Activated CD8-positive, alpha-beta memory T cell treated with anti-CD3 and anti-CD28 coated beads for 1 hour (primary cell): ENCODE measurements at places on chromosomes 3 and 15.

- no peak for DNase-seq
Observed at GRCh38 chr15:43799945-43800285, at the start of gene SERINC4. Gene SERINC4, minus strand, starts transcription at chr15:43800220. Its CDS starts 234 bp downstream, at chr15:43799986.

DNA sequence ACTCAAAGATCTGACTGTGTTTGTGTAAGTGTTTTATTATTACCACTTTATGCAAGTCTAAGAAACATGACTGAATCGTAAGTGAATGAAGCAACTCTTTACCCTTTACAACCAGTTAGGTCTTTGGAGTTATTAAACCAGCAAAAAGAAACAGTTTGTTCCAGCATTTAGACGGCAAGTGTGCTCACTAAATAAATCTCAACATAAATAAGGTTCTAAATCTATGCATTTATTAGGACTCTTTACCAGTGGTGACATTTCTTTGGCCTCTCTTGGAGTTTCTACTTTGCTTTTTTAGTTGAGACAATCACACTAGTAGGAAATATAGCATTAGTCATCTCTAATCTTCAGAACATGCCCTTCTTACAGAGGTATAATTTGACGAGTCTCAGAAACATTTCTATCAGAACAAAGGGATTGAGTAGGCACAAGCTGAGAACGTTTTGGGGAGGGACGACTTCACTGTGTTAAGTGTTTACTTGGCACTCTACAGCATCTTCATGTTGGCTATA is 739.9 kb upstream of the NR2F2 start:
- DNase-seq, result no peak

DNA sequence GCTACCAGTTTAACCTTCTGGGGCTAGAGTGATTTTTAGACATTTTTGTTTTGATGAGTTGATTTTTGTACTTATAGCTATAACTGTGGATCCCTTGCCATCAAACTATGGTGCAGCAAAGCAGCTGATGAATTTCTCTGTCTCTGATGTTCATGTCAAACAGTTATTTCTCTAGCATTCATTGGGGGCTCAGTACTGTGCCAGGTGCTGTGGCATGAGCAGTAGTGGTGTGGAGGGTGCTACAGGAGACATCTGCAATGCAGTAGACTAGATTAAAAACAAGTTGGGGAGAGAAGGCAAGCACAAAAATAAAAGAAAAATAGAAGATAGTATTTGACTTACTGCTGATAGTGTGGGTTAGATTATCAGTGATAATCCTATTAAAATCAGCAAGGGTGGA is 95.3 kb downstream of the AKAP13 start:
- no peak for DNase-seq

DNA sequence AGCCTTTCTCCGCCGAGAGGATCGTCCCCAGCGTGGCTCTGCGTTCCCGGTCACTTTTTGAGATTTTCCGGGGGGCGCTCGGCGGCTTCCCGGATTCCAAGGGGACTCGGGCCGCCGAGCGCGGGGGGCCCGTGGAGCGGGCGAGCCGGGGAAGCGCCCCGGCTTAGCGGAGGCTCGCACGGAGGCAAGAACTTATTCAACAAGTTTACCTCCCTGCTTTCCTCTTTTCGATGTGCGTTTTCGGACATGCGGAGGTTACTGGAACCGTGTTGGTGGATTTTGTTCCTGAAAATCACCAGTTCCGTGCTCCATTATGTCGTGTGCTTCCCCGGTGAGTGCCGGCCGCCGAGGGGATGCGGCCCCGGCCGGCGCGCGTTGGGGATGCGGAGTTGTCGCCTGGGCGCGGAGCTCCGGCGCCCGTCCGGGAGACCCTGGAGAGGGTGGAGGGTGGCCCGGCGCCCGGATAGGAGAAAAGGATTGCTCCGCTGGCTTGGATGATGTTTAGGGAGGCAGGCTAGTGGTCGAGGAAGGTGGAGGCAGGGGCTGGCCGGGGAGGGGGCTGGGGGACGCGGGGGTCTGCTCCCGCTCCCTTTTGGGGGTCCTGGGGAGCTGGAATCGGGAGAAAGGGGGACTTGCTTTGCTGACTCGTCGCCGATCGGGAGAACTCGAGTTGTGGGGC is 810 bp downstream of the PTPRG start:
- no peak for DNase-seq

- no peak for DNase-seq
Observed at GRCh38 chr3:152287898-152288576, 19.3 kb downstream of the MBNL1 start.

GRCh38 chr3:136626493-136626892 is 125.7 kb downstream of the STAG1 start:
- DNase-seq, result no peak

DNA sequence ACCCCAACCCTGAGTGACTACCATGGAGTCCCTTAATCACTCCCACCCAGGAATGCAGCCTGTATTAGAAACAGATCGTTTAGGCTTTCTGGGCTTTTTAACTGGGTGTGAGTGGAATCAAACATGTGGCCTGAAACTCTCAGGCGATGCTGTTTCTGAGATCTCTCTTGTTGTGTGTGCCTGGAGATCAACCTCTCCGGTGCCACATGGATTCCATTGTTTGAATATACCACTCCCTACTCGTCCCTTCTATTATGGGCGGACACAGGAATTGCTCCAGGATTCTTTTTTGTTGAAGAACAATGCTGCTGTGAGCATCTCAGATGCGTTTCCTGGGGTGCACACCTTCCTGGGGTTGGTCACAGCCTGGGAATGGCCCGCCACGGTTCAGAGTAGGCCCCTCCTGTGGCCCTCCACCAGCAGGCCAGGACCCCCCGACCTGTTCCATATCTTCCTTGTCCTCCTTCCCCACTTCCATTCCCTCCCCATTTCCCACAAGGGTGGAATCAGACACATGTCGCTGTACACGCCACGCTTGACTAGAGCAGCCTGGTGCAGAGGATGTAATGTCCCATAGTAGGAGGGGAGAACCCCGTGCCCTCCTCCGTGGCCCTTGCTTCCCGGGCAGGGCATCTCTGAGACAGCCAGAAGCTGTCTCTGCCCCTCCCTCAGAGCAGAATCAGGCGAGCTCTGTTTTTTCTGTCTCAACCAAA is 36.4 kb upstream of the PRR23E start:
- DNase-seq, result no peak
